ENCODE measurements at places on chromosomes 3 and 15.

DNA sequence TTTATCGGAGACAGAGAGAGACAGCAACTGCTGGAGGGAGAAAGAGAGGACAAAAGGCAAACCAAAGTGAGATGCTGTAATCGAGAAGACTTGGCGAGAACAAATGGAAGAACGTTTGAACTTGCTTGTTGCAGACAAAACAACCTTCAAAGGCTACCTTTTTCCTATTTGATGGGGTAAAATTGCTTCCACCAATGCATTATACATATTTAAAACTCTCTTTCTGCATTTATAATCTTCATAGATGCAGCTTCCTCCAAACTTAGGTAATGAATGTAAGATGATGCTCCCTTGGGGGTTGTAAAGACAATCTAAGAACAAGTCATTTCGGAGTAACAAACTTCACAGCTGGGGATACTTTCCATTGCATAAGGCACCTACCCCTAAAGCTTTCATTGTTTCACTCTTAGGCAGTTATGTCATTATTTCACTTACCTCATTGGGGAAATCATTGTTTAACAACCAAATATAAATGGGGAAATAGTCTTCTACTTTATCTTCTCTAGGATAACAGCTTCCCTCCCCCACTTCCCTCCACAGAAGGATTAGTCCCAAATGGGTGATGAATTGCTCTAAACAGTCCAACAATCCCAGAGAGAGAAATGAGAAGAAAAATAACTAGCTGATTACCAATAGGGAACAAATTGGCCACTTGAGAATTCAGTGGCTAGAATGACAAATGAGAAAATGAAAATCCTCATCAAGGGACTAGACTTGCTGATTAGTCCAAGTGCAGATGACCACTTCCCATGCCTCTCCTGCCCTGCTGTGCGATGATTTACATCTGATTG lies 269.8 kb upstream of the ADAMTS9 start:
- no peak for DNase-seq

- DNase-seq: no peak
These were observed 69.8 kb downstream of the GHSR start for GRCh38 chr3:172378439-172378838.

GRCh38 chr15:98981851-98982722 lies 25.5 kb downstream of the PGPEP1L start:
- DNase-seq: no peak

DNA sequence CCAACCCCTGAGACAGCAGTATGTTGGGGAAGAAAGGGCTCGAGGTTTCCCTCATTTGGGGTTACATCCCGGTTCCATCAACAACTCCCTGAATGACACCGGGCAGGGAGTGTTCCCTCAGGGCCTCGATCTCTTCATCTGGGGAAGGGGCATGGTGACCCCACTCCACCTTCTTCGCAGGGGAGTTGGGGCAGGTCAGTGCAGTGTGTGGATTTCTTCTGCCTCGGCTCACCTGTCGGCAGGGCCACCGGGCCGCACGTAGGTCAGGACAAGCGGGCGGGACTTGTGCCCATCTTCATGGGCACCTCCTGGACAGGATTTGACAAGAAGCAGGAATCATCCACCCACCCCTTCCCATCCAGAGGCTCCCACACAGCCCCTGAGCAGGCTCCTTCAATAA lies 17.4 kb downstream of the GRIP2 start:
- no peak for DNase-seq

GRCh38 chr3:38890426-38890825 lies 74.4 kb upstream of the SCN10A start:
- DNase-seq: no peak

GRCh38 chr3:141050576-141051442 lies at the start of gene SPSB4:
SPSB4 (plus strand) TSS chr3:141051347; CDS start chr3:141066105, 14,758 bp downstream.
- peak; percentile 51 for DNase-seq

DNA sequence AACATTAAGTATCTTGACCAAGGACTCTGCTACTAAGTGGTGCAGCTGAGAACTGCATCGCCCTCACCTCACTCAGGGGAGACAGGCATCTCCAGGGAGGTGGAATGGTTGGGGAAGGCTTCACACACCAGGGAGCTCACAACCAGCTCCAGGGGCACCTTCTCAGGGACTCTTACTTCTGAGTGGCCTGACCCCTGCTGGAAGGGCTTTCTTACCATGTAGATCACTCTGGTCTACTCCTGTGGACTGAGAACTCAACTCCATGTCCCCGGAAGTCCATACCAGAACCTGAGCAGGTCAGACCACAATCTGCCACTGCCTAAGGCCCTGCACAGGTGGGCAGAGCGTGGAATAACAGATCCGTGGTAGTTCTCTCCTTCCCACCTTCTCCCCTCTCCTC lies 140.5 kb downstream of the TLE3 start:
- no peak for DNase-seq

DNA sequence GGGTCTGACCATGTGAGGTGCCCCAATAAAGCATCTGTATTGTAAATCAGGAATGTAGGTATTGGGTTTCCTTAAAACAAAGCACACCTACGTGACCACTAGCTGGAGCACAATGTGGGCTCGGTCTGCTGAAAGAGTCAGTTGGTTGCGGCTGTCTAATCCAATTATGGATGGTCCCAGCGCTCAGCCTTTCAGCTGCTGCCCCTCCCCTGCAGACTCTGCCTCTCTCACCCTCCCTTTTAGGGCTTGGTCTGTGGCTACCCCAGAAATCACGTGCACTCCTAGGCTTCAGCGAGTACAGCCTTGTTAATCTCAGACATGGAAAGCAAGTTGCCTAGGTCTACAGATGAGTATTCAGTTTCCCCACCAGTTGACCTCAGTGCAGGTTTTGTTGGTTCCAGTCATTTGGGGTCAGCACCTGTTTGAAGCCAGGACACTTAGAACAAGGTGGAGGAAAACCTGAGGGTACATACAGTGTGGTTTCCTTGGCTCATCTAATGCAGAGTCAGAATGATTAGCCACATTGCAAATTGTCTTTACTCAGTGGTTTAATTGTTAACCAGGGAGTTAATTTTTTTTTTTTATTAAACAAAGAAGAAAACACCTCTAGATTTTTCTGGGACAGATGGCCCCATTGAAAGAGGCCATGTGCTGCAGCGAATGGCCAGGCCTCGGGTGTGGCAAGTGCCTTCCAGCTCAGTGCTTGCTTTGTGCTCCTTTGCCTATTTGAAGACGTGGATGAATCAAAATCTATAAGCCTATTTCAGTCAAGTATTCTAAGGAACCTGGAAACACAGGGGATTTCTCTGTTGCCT lies 137.7 kb downstream of the IGF1R start:
- peak; percentile 62 for DNase-seq

GRCh38 chr3:185152410-185153170 lies at the start of gene C3orf70:
C3orf70 (minus strand) TSS chr3:185153060; CDS start chr3:185152823, 237 bp downstream.
- peak; percentile 37 for DNase-seq

DNA sequence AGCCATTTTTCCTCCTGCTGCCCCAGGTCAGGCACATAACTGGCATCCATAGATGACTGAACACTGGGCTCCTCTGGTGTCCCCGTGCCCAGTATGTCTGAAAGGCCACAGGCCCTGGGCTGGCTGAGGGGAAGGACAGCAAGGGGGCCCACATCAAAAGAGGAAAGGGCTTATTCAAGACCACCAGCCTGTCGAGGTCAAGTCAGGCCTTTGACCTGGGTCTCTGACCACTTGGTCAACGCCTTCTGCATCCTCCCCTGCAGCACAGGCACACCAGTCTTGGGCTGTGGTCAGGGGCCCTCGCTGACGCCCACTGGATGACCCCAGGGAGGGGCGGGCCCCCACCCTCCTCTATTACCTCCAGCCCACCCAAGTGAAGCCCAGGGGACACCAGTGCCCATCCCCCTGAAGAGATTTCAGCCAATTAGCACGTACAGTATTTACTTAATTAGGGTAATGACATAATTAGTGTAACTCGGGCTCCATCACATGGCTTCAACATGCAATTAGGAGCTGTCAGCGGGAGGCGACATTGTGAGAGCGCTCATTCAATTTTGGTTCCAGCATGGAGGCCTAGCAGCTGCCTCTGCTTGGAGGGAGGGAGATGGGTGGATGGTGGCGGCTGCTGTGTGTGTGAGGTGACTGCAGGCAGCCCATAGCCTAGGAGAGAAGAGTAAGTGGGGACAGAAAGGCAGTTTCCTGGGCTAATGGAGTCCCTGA lies 13.5 kb upstream of the DNAH1 start:
- DNase-seq: no peak

DNA sequence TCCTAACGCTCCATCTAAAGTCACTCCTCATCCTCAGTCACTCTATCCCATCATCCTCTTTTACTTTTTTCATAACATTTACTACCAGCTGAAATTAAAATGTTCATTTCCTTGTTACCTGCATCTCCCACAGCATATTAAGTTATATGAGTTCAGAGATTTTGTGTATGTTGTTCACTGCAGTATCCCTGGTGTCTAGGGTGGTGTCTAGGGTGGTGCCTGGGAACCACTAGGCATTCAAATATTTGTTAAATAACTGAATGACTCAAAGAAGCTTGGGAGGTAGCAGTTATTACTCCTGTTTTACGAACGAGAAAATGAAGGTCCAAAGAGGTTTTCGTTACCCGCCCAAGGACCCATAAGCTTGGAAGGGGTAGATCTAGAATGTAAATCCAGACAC lies 1.9 kb upstream of the C3orf49 start:
- DNase-seq: no peak

DNA sequence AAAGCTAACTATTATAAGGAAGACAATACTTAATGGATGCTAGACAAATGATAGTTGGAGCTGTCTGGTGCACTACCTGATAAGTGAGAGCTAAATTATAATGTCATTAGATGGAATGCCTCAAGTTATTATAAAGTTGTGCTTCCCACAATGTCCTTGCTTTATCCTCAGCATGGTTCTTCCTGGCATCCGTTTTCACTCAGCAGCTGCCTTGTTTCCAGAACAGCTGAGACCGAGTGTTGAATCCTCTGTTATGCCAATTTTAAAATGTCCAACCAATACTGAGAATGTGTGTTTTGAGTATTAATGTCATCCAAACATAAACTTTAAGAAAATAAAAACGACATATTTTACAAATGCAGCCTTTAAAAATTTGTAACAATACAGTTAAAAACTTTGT lies 286.7 kb upstream of the SOX2 start:
- no peak for DNase-seq

GRCh38 chr15:101710806-101711205 lies 13.5 kb downstream of the TARS3 start:
- no peak for DNase-seq

DNA sequence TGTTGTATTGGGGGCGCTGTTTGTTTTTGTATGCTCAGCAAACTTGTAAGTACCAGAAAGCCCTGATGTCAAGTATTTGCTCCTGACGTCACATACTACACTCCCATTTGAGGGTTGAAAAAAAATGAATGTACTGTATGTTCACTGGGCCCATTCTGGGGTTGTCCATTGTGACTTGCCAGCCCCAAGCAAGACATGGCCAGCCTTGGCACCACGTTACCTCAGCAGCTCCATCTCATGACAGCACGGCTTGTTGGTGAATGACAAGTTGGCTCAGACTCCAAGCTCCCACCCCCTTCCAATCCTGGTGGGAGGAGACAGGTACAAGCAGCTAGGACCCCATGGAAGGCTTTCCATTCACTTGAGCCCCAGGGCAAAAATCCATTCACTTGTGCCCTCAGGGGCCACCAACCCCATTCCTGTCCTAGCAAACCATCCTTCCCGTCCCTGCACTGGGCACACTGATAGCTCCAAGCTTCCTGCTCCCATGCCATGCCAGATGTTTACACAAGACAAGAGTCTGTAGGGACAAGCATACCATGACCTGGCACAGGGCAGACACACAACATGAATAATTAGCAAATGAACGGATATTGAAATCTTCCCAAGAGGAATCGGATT lies 1.6 kb downstream of the PHGR1 start:
- DNase-seq: no peak

- no peak for DNase-seq
These were observed 55.4 kb downstream of the EOMES start for GRCh38 chr3:27666708-27667107.

- no peak for DNase-seq
These were observed 112.8 kb upstream of the TLE3 start for GRCh38 chr15:70210528-70210927.

- DNase-seq: no peak
These were observed 257.6 kb downstream of the SLC9A9 start for GRCh38 chr3:143590660-143591059.

Measured in stimulated activated naive CD8-positive, alpha-beta T cell treated with anti-CD3 and anti-CD28 coated beads, Interleukin-15, amount 100 ng/mL, for 72 hours (primary cell).